ENCODE measurements at places on chromosomes 13 and 19. TPM values are rescaled to one million over a fixed set of nuclear protein-coding genes. Genes with fewer than 3 reads are reported as not detected.

DNA sequence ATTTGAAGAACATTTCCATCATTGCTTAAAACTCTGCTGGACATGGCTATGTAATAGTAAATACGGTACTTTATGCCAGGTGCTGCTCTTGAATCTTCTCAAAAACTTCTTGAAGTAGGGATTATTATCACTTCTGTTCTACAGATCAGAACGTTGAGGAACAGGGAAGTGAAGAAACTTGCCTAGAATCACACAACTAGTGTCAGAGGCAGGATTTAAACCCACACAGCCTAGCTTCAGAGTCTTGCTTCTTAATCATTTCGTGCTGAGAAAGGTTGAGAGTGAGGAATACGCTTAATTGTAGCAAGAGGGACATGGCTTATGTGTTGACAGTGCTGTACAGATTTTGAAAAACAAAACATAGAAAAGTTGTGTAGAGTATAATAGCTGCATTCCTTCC, 13.5 kb downstream of the TM9SF2 start:
- DNase-seq, result no peak

- no peak for DNase-seq
Observed at GRCh38 chr19:2573916-2574315, 98.0 kb downstream of the GADD45B start.

DNA sequence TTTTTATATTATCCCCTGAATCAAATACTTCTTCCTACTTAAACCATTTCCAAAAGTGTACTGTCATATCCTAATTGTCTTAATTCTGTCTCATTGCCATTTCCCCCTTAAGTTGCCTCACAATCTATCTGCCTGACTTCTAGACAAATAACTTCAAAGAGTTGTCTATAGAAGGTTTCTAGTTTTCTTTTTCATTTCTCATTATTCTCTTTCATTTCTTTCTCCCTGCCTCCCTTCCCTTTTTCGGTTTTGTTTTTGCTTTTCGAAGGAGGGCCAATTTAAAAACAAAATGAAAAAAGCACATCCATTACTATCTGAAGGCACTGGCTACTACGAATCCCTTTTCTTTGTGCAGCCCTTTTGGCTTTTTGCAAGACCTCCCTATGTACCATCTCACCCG, 367.2 kb downstream of the DNAJC15 start:
- DNase-seq, result no peak

GRCh38 chr19:3094601-3095440, 659 bp downstream of the GNA11 start:
- no peak for DNase-seq

DNA sequence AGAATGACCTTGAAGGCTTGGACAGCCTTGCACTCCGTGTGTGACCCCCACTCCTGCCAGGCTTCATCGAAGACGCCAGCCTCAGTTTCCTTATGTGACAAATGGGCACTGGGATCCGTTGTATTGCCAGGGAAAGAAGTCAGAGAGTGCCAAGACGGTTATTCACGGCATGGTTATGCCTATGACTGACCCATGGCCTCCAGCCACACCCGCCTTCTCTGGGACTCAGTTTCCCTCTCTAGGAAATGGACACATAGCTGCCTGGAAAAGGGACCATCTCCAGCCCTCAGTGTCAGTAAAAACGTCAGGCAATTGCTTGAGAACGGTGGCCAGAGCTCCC, 915 bp upstream of the UBE2S start:
- DNase-seq, result no peak

DNA sequence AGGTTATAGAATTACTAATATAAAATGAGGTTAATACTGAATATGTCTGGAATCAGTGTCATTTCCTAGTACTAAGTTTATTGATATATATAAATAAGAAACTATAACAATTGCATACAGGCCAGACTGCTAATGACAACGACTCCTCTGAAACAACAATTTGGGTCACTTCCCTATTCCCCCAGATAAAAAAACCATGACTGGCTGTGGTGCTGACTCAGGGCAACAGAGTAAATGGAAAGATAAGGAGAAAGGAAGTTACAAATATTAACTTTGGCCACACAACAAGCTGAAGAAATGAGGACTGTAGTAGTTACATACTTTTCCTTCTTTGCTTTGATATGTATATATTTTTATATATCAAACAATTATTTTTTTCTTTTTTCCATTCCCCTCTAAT, 263.7 kb upstream of the PCDH9 start:
- no peak for DNase-seq

GRCh38 chr13:28641600-28641926, 17.4 kb upstream of the POMP start:
- DNase-seq, result no peak

GRCh38 chr13:52359534-52359933, 46.4 kb downstream of the THSD1 start:
- DNase-seq, result no peak

GRCh38 chr19:13012690-13013608, 17.7 kb downstream of the NFIX start:
- DNase-seq, result peak; percentile 67

DNA sequence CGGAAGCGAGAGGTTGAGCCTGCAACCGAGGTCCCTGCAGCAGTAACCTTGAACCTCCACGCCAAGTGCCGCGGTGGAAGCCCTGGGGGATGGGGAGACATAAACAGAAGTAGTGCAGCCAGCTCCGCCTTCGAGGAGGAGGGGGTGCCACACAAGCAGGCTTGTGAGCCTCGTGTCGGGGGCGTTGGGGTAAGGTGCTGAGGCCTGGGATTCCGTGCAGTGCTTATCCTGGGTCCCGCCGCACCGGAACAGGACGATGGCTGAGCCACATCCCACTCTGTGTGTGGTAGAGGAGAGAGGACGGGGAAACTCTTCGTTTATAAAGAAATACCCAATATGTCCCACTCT, 51.0 kb downstream of the SOX1 start:
- no peak for DNase-seq

- DNase-seq, result no peak
Observed at GRCh38 chr13:95201814-95202651, 99.2 kb downstream of the ABCC4 start.

GRCh38 chr13:76872675-76873074, 13.5 kb downstream of the KCTD12 start:
- no peak for DNase-seq

DNA sequence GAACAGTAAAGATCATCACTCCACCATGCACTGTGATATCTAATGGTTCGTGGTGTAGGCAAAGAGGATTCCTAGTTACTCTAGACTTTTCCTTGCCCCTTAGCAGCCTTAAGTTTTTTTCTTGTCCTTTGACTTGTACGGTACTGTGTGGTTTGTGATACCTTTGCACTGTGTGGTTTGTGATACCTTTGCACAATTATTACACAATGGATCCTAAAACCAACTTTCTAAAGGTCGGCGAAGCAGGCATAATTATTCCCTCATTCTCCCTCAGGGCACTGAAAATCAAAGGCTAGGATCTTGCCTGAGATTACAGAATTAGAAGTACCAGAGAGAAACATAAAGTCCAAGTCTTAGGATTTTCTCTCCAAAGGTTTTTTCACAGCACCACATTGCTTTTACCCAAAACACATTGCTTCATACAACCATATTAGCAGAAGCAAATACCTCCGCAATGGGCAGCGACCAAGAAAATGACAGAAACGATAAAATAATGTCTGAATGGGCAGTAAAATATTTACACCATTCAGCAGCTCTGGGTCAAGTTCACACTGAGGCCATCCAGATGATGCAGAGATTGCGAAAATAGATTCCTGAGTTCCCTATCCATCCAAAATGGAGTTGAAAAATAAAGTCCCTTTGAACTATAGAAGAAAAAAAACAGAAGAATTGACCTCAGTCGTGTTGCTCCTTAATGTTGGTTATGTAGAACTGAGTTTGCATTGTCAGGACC, 106.4 kb downstream of the FGF14 start:
- no peak for DNase-seq

DNA sequence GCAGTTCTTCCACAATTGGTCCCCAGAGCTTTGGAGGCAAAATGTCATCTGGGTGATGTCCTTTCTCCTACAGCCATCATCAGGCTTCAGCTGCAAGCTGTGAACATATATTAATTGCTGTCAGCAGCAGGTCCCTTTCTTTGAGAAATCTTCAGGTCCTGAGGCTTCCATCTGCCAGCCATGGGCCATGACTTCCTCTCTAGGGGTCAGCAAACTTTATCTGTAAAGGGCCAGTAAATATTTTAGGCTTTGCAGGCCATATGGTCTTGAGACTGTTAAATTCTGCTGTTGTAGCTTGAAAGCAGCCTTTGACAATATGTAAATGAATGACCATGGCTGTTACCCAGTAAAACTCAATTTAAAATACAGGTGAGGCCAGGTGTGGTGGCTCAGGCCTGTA, 27.1 kb downstream of the SERP2 start:
- DNase-seq, result no peak

DNA sequence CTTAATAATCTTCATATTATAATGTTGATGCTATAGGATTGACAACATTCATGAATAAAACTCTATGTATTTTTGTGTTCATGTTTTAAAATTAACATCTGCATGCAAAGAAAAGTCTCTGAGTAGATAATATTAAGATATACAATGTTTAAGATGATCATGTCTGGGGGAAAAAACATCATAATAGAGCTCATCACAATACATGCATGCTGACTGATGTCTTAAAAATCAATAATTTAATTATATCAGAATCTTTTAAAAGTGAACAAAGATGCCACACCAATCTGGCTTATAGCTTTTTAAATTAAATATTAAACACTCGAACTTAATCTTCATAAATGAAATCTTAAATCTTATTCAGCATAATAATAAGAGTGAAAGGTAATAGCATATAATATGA, 933.9 kb upstream of the MIR17HG start:
- no peak for DNase-seq

GRCh38 chr13:113361406-113361805, 2.5 kb downstream of the GRTP1 start:
- DNase-seq, result no peak

DNA sequence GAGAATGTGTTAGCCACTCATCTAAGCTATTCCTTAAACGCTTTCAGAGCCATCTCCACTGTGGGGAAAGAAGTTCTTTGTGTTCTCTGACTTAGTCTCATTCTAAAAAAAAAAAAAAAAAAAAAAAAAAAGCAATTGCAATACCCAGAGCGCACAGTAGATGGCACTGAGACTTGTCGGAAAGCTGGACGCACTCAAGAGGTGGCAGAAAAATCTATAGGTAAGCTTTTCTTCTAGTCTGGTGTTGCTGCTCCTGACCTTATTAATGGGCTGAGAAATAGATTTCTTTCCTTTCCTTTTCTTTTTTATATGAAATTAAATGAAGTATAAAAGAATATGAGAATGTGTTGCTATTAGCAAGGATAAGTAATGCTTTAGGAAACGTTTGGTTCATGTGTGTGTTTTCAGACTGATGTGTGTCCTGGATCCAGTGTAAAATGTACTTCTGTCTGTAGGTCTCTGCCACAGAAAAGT, 4.7 kb upstream of the GJB2 start:
- no peak for DNase-seq

GRCh38 chr13:74253161-74253560, 119.0 kb upstream of the KLF12 start:
- no peak for DNase-seq

DNA sequence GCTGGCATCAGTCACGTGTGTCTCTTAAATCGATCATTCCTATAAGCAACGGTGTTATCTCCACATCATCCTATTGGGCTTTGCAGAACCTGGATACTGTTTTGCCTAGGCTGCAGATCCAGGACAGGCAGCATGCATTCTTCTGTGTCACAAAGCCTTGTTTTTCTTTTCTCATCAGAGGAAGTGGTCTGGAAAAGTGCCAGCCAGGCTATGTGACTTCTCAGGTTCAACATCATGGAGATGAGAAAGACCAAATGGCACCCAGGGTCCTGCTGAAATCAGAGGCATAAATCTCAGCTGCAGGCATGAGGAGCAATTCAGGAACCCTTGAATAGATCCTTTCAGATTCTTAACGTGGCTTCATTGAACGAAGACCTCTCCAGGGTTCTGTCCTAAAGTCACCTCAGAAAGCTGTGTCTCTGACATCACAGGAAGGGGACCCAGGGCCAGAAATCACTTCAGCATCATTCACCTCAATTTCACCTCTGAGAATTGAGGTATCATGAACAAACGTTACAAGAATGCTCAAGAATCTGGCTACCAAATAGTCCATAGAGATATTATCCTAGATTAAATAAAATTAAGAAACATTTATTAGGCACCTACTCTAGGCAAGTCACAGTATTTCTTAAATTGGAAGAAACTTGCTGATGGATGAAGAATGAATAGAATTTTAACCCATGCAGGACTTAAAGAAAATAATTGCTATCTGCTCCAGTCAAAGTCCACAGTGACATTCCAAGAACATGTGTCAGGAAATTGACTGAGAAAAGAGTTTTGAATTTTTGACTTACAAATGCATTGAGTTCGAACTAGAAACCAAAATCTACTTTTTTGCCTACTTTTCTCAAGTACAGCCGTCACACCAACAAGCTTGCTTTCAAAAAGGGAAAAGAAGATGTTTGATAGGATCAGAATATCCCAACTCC, 124.1 kb downstream of the COG6 start:
- no peak for DNase-seq

GRCh38 chr19:39878398-39878797, 32.2 kb upstream of the FBL start:
- no peak for DNase-seq

GRCh38 chr19:14053032-14053431, 8.8 kb downstream of the PALM3 start:
- DNase-seq, result no peak

DNA sequence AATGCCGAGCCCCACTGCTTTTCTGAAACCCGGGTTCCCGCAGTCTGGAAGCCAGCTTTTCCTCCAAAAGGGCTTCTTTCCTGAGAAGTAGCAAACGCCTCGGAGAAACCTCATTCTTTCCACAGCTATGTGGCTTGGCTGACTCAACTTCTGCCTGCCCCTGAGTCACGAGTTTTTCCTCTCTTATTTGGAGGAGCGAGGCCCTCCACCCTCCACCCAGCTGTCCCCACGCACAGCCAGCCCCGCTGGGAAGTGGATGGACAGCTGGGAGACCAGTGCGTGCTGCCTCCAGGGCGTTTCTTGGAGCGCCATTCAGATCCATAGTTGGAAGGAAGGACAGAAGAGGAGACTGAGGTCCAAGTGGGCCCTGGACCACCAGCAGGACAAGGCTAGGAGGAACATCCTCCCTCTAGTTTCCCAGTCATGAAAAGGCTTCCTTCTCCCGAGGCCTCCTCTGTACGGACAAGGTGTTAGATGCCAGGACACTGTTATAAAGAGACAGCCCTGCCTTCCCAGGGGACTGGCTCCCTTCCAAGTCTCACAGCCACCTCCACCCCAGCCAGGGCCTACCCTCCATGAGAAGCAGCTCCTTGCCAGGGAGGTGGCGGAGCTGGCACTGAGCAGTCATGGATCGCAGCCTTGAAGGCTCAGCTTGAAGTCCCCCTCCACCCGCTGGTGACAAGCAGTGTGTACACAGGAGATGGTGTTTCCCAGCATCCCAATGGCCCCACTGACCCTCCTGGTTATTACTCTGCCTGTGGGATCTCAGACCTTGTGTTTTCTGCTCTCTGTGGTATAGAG, 2.5 kb upstream of the PLEKHF1 start:
- DNase-seq, result peak; percentile 26

- no peak for DNase-seq
Observed at GRCh38 chr13:40597735-40598365, 68.6 kb downstream of the FOXO1 start.

SUGT1 gene
- total RNA-seq, result 43.7 TPM

ZNF837 gene
- 1.8 TPM for total RNA-seq

PHF11 gene
- 63.4 TPM for total RNA-seq

KISS1R gene
- total RNA-seq, result not detected

CNN1 gene
- 47.9 TPM for total RNA-seq

LAMP1 gene
- total RNA-seq, result 80.7 TPM

ZNF71 gene
- 8.5 TPM for total RNA-seq

ZIC2 gene
- total RNA-seq, result not detected

SYDE1 gene
- 13.8 TPM for total RNA-seq

ZNF132 gene
- 4.9 TPM for total RNA-seq
